ENCODE measurements at places on chromosomes 16 and 17. TPM values are rescaled to one million over a fixed set of nuclear protein-coding genes. Genes with fewer than 3 reads are reported as not detected.
A peak's percentile ranks its signal among the peaks of the same experiment; 100 is the strongest.

The STAC2 gene
- 1.6 TPM for total RNA-seq

DNA sequence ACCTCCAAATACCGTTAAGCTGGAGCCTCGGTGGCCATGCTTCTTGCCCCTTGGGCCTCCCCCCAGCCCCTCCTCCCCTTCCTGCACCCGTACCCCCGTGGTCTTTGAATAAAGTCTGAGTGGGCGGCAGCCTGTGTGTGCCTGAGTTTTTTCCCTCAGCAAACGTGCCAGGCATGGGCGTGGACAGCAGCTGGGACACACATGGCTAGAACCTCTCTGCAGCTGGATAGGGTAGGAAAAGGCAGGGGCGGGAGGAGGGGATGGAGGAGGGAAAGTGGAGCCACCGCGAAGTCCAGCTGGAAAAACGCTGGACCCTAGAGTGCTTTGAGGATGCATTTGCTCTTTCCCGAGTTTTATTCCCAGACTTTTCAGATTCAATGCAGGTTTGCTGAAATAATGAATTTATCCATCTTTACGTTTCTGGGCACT lies 928 bp downstream of the HBA1 start:
- DNase-seq: no peak

DNA sequence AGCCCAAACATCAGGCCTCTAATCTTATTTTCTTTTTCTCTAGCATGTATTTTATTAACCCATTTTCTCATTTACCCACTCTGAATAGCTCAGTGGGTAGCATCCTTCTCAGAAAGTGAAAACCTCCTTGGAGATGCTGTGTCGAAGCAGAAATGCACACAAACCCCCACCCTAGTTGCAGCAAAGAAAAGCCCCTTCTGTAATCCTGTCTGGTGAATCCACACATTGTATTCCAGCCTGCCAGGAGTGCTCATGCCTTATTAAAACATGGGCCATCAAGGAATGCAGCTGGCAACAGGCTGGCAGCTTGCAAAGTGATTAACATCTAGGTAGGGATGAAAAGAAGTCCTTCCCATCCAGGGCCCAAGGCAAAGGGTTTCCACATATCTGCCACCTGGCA lies 39.7 kb upstream of the AXIN2 start:
- no peak for DNase-seq

The PERCC1 gene
- total RNA-seq: not detected

The LPCAT2 gene
- total RNA-seq: 23.6 TPM

GRCh38 chr17:28159924-28160323 lies 117.4 kb downstream of the NLK start:
- no peak for DNase-seq

GRCh38 chr16:85967111-85967510 lies 68.1 kb downstream of the IRF8 start:
- no peak for DNase-seq

GRCh38 chr17:41176744-41177387 lies 1.2 kb downstream of the KRTAP4-2 start:
- DNase-seq: no peak

The MYH3 gene
- total RNA-seq: 6.2 TPM

DNA sequence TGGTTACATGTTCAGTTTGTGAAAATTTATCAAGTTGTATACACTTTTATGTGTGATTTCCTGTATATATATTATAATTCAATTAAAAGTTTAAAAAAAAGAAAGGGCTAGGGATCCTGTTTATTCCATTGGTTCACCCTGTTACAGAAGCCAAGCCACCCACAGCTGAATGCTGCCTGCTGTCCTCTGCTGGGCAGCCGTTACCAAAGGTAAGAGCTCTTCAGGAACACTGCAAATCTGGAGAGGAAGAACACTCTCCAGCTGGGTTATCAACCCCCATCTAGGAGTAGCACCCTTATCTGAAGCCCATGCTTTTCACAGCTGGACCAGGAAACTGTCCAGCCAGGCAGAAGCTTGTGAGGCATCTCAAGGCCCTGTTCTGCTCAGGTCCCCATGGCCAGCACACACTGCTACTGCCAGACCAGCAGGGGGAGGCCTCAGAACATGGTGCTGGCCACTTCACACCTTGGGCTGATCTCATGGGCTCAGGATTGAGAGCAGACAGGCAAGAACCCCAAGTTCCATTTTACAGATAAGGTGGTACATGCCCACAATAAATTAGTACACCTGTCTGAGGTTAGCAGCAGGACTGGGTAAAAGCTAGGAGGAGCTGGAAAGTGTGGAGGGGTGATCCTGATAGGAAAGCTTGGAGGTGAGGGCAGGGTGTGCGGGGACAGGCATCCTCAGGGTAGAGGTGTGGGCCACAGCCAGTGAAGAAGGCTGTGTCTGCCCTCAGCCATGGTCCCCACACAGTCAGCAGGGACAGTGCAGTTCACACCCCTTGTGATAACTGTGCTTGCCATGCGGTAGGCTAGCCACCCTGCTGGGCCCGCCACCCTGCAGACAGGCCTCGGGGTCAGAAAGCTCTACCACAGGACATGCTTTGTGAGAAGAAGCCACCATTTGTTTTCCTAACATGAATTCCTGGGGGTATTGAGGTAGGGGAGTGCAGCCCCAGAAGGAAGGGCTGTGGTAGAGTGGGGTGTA lies 54.3 kb upstream of the SREBF1 start:
- DNase-seq: no peak

GRCh38 chr17:29588562-29589411 lies 661 bp downstream of the GIT1 start:
- DNase-seq: no peak

The ATP2C2 gene
- 33.2 TPM for total RNA-seq

DNA sequence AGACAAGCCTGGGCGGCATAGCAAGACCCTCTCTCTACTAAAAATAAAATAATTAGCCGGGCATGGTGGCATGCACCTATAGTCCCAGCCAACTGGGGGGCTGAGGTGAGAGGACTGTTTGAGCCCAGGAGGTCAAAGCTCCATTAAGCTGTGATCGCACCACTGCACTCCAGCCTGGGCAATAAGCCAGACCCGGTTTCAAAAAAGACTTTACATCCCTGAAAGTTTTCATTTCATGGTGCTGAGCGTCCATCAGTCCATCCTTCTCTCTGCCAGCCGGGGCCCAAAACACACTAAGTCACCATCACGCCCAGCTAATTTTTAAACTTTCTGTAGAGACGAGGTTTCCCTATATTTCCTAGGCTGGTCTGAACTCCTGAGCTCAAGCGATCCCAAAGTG lies 10.6 kb downstream of the RAB40B start:
- DNase-seq: no peak

DNA sequence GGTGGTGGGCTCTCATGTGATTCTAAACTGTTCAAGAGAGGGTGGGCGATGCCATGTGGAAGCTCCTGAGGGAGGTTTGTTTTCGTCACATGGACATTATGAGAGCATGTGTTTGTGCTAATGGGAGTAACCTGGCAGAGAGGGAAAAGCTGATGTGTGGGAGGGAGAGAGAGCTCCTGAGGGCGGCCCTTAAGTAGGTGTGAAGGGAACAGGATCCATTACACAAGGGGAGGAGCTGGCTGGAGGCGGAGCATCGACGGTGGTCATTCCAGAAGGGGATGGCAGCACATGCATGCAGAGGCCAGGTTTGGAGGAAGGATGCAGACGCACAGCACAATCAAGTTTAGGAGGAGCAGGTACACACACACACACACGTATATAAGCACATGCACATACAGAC lies 197.5 kb downstream of the RPTOR start:
- DNase-seq: no peak

DNA sequence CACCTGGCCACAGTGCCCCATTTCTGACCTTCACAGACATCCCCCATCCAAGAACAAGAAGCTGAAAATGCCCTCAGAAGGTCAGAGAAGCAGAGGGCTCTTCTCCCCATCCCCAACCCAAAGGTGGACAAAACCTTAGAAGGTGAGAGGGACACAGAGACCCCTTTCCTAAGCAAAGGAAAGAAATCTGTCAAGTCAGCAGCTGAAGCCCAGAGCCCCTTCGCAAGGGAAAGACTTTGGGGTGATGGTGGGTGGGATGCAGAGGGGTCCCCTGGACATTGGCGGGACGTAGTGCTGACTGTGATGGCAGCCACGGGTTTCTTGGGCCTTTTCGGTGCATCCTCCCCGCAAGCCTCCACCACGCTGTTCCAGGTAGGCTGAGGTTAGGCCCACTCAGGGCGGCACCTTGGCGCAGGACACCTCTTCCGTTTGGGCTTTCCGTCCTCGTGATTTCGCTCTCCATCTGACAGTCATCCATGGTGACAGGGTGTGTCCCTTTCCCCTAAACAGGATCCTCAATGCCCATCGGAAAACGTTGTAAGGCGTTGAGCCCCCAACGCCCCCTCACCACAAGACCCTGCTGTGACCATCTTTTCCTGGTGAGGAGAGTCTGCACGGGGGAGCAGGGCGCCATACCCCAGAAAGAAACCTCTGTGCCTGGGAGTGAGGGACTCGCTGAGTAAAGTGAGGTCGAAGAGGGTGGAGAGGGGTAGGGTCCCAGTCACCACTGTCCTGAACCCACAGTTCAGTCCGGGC lies 10.7 kb upstream of the GSDMA start:
- peak; percentile 52 for DNase-seq

The SCIMP gene
- total RNA-seq: 2.9 TPM

The CCL8 gene
- not detected for total RNA-seq

- no peak for DNase-seq
Measured at GRCh38 chr16:1933097-1933661, 9.8 kb downstream of the MSRB1 start.

The TLCD2 gene
- total RNA-seq: 9.2 TPM

DNA sequence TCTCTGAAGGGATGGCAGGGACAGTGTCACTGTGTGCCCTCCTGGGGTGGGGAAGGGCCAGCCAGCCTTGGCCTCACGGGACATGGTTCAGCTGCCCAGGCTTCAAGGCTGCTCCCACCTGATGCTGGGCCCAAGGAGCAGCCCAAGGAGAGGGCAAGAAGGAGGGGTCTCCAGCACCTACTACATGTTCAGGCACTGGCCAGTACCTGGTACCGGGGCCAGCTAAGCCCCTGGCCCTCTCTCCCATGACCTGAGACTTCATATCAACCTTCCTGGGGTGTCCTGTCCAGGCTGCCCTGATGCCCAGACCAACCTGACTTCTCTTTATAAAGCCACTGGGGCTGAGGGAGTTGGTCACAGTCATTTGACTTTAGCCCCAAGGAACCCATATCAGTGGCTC lies 1.3 kb downstream of the USH1G start:
- no peak for DNase-seq

DNA sequence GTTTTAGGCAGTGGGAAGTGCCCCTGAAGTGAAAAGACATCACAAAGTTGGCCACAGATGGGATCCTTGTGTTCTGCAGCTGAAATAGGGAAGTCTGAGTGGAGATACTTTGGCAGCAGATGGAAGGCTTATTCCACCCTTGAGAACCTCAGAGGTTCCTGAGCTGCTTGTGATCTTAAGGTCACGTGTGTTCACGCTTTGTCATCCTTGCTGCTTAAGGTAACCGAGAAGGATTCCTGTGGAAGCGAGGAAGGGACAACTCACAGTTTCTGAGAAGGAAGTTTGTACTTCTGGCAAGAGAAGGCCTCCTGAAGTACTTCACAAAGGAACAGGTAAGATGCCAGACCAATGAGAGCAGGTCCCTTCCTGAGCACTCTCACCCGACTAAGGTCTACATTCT lies 12.2 kb downstream of the ADAP2 start:
- no peak for DNase-seq

GRCh38 chr17:33514369-33514768 lies 221.3 kb upstream of the ASIC2 start:
- DNase-seq: no peak

DNA sequence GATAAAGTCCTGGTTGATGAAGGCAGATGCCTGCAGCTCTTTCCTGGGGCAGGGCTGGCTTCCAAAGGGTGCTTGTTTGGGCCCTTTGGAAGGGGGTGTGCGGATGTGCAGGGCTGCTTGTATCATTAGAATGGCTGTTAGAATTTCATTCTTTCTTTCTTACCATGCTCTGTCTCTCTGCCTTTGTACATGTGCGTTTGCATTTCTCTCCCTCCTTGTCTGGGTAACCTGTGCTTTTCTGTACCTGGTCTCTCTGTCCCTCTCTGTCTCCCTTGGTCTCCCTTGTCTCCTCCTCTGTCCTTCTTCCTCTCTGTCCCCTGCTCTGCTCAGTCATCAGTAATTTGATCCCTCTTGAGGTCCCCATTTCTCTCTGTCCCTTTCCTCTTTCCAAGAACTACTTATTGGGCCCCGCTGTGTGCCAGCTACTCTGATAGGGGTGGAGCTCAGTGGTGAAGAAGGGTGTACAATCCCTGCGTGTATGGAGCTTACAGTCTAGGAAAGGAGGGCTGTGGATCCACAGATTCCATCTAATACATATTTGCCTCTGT lies 69.3 kb downstream of the PLCG2 start:
- no peak for DNase-seq

DNA sequence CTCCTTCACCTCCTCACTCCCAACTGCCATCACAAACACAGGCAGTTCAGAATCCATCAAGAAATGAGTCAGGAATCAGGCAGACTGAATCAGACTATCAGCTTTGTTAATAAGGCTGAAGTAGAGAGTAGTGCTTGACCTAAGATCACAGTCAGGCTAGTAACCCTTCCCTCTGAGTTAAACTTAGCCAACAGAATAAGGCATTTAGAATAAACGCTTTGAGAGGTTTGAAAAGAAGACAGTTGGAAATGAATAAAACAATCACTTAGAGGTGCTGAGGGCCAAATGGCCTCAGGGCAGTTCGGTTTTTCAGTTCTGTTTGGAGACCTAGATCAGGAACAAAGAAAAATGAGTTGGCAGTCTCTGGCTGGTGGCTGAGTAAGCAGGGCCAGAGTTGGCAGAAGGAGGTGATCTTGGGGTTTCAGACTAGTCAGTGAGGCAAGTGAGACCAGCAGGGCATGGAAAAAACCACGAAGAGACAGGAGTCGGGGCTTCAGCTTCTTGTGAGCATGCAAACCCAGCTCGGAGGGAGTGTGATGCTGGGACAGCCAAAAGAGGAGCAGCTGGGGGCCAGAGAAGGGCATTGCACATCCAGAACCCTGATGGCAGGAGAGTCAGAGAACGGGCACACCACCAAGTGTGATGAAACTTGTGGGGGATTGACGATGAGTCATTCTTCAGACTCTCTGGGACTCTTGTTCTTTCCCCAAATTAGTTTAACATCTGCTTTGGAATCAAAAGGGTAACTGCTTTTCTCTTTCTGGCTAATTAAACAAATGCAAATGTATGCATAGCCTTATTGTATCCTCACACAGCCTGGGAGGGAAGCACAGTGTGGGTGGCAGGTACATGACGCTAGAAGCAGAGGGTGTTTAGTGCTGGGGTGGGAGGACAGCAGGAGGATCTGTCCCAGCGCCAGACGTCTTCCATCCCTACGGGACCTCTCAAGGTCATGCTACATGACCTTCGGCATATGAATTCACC lies 54.8 kb downstream of the SPECC1 start:
- DNase-seq: peak; percentile 76

DNA sequence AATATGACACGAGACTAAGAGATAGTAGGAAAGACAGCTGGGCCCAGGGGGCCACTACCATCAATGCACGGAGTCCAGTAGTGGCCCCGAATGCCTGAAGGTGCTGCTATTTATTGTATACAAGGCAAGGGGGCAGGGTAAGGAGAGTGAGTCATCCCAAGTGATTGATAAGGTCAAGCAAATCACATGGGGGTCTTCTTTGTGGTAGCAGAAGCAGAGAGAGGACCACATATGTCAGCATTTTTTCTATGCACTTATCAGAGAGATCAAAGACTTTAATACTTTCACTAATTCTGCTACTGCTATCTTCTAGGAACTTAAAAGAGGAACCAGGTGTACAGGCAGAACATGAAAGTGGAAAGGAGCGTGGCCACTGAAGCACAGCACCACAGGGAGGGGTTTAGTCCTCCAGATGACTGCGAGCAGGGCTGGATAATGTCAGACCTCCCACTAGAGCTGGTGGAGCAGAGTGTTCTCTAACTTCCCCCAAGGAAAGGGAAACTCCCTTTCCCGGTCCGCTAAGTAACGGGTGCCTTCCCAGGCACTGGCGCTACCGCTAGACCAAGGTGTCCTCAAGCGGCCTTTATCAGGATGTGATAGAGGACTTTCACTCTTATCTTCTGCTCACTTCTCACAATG lies 26.4 kb upstream of the ARL4D start:
- no peak for DNase-seq
